ENCODE measurements at places on chromosomes 12 and 14.

DNA sequence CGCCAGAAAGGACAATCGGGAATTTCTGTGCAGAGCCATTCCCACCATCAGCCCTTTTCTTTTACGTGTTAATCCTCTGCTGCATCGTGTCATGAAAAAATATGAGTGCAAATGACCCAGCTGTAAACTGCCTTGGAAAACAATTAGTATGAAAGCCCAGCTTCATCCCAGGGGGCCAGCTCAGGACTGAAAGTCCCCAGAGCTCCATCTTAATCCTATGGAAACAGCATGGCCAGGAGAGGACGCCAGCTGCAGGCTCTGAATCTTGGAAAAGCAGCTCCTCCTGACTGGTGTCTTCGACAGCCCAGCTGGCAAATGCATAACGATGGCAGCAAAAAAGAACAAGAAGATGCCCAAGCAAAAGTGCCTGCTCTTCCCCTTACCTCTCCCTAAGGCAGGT is 191.5 kb downstream of the NTF3 start:
- DNase-seq: no peak

DNA sequence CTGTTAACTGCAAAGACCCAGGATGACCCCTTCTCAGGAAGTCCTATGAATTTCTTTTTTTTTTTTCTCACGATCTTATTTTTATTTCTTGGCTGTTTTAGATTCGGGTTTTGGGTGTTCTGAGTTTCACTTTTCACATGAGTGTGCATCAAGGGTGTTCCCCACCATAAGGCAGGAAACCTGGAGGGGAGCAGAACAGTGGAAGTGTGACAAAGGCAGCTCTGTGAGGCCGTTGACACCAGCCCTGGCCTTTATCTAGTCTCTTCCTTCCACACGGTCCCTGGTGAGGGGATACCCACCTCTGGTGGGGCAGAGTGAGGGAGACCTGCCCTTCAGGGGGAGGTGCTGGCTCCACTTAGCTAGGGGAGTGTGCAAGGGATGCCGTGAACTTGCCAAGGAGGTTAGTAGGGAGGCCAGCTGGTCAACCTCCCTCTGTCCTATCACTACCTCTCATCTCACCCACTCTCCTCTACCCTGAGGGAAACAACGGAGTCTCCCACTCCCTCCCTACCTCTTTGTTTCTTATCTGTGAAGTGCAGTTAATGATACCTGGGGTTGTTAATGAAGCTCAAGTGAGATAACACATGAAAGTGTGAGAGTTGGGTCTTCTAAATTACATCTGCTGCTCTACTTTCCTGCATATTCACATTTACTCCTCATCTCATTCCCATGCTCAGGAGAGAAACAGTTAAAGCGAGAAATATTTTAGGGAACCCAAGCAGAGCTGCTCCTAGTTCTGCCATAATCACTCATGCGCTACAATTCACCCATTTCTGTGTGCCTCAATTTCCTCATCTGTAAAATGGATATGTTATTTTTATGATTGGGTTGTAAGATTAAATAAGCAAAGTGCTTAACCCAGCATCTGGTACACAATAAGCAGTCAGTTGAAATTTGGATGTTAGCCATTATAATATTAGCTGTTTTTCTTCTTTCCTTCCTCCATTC is 4.4 kb upstream of the GALNT6 start:
- DNase-seq: no peak

DNA sequence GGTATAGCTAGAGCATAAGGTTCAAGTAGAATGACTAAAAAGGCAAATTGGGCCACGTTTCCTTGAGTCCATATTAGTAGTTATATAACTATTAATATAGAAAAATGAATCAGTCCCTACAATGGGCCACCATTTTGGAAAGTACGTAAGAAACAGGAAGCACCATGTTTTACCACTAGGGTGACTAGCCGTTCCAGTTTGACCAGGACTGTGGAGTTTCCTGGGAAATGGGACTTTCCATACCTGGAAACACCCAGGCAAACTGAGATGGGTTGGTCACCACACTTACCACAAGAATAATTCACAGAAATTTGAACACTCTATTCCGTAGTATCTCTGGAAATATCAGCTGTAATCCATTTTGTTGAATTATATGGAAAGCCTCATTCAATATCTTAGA is 2.1 kb upstream of the MAGOHB start:
- no peak for DNase-seq

DNA sequence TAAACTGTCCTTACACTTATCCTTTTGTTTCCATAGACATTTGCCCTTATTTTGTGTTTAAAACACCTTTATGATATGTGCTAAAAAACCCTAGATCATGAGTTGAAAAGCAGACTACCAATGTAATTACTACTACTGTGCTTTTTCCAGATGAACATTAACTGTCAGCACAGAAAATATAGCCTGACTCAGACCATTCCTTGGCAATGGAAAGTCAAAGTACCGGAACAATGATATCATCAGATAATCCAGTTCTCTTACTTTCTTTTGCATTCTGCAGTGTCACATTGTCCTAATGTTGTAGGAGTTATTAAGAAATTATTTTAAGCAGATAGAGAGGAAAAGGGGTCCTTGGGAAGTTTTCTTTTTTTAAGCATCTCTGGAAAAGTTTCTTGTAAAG is 1189.0 kb upstream of the FLRT2 start:
- no peak for DNase-seq

Data from activated CD4-positive, alpha-beta T cell treated with anti-CD3 and anti-CD28 coated beads, Interleukin-2, amount 50 U/mL, for 1 hour (primary cell).